Diencephalon (tissue), 1 donor: ENCODE measurements at places on chromosomes 3 and 15. TPM values are rescaled to one million over a fixed set of nuclear protein-coding genes. Genes with fewer than 3 reads are reported as not detected.

Gene MYEF2
- 140 TPM for total RNA-seq

Gene FOXL2
- total RNA-seq: 0.46 TPM

Gene A4GNT
- total RNA-seq: not detected

Gene SUSD5
- total RNA-seq: 7.4 TPM

Gene CDC25A
- total RNA-seq: 10.8 TPM

Gene GOLGA6L4
- total RNA-seq: 2.1 TPM

Gene FBXW12
- total RNA-seq: 1.8 TPM

Gene C3orf20
- total RNA-seq: 0.23 TPM
